ENCODE measurements at places on chromosomes 5 and 9.

GRCh38 chr5:129853588-129853987 is 50.7 kb upstream of the CHSY3 start:
- no peak for DNase-seq

DNA sequence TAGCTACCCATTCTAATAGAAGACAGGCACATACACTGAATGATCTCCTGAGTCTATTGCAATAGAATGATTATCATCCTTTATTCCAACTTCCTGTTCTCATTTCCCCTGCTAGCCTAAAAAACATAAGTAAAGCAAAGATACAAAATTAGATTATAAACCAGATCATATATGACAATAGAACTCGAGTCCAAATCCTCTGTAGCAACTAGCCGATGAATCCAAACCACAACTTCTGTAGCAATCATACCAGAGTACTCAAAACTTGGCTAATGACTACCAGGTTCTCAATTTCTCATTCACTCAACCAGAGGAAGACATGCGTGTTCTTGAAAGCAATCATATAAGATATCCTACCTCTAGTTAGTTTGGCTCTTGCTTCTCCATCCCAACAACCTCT is 622.1 kb downstream of the PSAT1 start:
- DNase-seq = no peak

- no peak for DNase-seq
Observed at GRCh38 chr5:3660630-3661029, 65.0 kb downstream of the IRX1 start.

GRCh38 chr5:54959673-54960418 is 25.5 kb downstream of the ESM1 start:
- peak; percentile 12 for DNase-seq

- DNase-seq = peak; percentile 51
Observed at GRCh38 chr5:169798906-169799660, 162.0 kb downstream of the DOCK2 start.

GRCh38 chr9:129838707-129839259 is 3.5 kb downstream of the USP20 start:
- peak; percentile 35 for DNase-seq

DNA sequence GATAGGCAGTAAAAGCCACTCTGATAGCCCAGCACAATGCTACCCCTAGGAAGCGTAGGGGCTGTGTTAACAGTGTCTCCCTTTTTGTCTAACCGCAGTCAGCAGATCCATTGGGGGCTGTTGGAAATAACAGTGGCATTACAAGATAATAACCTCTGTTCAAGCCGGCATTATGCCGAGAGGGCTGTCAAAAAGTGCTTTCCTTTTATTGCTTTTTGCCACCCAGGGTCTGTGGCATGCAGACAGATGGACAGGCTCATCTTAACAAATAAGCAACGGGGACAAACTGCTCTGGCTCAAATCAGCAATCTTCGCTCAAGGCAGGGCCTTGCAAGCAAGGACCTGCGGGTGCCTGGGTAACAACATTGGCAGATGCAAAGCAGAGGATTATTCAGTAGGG is 123.3 kb downstream of the TLR4 start:
- DNase-seq = no peak

DNA sequence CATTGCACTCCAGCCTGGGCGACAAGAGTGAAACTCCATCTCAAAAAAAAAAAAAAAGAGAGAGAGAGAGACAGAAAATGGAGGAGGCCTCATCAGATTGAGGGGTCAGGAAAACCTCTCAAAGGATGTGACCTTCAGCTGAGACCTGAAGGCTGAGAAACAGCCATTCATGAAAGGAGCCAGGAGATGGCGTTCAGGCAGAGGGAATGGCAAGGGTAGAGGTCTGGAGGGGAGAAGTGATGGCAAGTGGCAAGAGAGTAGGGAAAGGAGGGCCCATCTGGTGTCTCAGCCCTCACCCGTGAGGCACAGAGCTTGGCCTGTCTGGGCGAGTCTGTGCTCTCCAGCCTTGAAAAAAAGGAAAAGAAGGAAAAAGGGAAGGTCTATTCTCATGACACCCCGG is 17.0 kb downstream of the CAMK2A start:
- peak; percentile 48 for DNase-seq

GRCh38 chr5:71949772-71950171 is 157.5 kb upstream of the MAP1B start:
- DNase-seq = no peak

- no peak for DNase-seq
Observed at GRCh38 chr5:104297076-104297475, 734.5 kb upstream of the NUDT12 start.

- no peak for DNase-seq
Observed at GRCh38 chr9:122372856-122373845, 2.3 kb downstream of the PTGS1 start.

- peak; percentile 59 for DNase-seq
Observed at GRCh38 chr9:69857131-69857530, 36.5 kb downstream of the CFAP95 start.

DNA sequence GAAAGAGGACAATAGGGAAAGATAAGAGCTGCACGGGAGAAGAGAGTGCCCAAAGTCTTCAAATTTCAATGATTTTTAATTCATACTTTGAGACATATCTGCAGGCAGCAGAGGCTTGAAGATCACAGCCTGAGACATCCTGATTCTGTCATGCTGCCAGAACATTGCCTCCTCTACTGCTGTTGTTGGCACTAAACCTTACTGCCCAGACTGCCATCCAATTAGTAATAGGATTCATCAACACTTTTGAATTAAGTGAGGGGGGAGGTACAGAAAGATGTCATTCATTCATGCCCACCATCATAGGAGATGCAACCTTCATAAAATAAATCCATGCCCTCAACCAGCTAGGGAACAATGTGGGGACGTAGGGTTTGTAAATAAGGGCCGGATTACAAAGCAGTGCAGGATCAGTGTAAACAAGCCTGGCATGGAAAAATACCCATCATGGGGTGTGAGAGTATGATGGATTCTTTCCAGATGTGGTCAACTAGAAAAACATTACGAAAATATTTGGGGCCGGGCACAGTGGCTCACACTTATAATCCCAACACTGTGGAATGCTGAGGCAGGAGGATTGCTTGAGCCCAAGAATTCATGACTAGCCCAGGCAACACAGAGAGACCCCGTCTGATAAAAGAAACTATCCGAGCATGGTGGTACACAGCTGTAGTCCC is 122.1 kb upstream of the DAPK1 start:
- DNase-seq = peak; percentile 58

GRCh38 chr5:138160706-138161105 is 17.7 kb downstream of the BRD8 start:
- DNase-seq = no peak

- no peak for DNase-seq
Observed at GRCh38 chr9:112783551-112783954, 33.0 kb downstream of the SNX30 start.

DNA sequence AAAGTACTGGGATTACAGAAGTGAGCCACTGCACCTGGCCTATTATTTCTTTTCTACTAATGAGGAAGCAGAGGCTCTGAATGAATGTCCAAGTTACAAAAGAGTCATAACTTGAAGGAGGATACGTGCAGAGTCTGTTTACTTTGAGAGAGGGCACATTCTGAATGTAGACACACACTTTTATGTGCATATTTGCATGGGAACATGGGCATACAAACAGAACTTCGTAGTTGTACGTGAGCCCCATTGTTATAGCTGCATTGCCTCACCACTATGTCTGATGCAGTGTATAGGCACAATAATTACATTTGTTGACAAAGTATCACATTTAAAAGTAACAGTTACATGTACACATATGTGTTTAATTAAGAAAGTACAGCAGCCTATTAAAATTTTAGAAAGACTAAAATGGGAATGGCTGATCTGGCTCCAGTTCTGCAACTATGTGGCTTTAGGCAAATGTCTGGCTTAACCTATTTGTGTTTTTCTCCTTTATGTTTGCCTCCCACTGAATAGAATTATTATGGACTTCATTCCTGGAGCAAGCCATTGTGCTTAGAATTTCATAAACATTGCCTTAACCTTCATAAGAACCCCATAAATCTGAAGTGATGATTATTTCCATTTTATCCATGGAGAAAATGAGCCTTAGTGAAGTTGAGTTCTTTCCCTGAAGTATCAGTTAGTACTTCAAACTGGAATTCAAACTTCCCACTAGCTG is 3.0 kb upstream of the DPYSL3 start:
- no peak for DNase-seq

DNA sequence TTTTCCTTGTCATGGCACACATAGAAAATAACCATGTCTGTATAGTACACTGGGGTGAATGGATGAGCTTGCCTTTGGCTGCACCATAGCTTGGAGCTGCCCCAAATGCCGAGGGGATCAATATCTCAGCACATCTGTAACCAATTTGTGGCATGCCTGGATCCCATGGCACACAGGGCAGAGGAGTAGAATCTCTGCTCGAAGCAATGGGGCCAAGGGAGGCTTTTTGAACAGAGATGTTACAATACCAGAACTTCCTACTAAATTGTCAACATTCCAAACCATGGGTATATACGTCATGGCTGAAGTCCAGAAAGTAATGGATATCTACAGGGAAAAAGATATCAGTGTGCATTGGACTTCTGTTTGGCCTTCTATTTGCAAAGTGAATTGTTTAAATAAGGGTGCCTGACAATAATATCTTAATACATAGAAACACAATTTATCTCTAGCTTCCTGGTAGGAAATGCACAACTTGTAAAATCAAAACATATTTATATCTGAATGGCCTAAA is 39.0 kb downstream of the ESM1 start:
- no peak for DNase-seq

DNA sequence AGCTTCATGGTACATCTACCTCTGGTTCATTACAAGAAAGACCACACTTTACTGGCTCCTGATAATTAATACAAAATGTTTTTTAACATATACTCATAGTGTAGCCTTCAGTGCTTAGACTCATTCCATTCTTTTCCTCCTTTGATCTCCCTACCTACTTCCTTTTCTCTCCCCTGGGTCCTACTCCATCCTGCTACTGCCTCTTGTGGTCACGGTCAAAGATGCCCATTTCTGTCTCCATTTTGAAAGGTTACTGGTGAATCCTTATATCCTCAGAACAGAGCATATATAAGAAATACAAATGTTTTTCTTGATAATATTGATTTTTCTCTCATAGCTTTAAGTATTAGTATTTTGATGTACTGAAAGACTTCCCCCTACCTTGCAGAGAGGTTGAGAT is 375.9 kb downstream of the ARRDC3 start:
- no peak for DNase-seq

DNA sequence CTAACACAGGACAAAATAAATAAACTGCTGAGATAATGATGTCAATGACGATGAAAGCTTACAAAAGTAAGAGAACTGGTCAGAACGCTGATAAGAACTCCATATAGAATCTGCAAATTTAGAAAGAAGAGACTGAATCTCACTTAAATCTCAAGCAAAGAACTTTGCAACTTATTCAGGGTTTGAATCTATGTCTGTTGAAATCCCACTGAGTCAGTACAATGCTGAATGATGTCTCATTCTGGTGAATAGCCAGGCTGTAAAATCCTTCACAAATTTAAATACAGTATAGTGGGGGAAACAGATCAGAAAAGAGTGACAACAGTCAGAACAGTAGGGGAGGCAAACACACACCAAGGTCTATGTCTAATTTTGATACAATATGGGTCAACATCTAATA is 38.9 kb upstream of the NR3C1 start:
- peak; percentile 44 for DNase-seq

DNA sequence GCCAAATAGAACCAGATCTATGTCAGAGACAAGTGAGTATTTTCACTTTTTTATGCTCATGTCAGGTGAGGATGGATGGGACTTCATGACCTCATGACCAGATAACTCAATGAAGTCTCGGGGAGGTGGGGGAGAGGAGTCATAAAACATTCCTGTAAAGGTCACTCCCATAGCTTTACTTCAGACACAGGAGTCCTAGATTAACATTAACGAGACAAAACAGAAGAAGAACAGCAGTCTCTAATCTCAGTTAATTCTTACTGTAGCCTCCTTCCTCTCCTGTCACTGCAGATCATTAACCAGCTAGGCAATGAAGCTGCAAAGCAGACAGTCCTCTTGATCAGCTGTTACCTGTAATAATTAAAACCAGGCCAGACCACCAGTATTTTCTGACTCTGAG is 11.2 kb downstream of the CRHBP start:
- DNase-seq = no peak

DNA sequence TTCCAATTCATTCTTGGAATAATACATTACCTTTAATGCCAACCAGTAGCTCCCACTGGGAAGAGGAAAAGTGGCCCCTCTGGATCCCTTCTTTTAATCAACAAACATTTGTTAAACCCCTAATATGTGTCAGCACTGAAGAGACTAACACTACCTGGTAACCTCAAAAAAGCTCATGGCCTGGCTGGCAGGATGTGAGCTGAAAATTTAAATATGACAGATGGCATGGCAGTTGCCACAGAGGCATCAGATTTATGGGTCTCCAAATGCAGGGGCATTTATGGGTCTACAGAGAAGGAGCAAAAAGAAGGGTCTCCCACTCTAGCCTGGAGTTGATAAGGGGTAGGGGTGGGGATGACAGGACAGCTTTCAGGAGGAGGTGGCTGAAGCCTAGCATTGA is 12.5 kb downstream of the DNAH5 start:
- DNase-seq = peak; percentile 20

DNA sequence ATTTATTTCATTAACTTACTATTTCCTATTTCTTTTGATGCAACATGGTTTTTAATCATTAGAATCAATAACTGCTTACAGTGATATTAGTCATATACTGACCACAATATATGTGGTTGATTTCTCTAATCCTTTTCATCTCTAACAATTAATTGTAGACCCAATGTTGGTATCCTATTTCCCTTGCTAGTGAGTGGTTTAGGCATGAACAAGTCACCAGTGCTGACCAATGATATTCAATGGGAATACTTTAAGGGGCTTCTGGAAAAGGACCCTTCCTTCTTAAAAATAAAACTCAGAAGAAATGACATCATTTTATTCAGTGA is 672.4 kb upstream of the GRAMD2B start:
- peak; percentile 65 for DNase-seq

DNA sequence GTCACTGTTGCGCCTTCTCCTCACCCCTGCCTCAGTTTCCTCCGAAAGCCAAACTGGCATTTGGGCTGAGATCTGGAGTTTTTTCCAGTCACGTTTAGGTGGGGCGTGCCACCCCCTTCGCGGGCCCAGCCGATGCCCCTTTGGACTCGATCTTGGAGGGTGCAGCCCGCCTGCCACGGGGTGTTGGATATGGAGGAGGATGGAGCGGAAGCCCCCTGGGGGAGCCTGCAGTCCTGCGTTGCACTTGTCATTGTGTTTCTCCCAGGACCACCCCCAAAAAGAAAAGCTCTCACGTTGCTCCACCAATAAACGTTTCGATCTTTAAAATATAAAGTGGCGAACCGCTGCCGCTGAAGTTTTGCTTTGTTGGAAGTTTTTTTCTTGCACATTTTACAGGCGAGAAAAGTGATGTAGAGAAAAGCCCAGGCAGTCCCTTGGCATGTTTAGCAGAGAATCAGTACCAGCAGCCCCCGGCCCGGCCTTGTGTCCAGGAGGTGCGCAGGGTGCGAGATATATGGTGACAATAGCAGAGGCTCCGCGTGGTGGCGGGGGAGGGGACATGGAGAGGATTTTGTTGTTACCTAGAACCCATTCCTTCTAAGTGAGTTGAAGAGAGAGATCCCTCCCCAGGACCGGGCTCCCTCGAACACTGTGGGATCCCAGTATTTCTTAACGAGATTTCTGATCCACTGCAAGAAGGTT is 681 bp downstream of the F2R start:
- DNase-seq = no peak
